ENCODE measurements at places on chromosomes 3 and 15. TPM values are rescaled to one million over a fixed set of nuclear protein-coding genes. Genes with fewer than 3 reads are reported as not detected.

CHRD gene
- not detected for total RNA-seq

FOXB1 gene
- 0.14 TPM for total RNA-seq

FAM81A gene
- total RNA-seq = 1.3 TPM

NANOGP8 gene
- total RNA-seq = not detected

SOX14 gene
- not detected for total RNA-seq

SEMA3G gene
- total RNA-seq = 0.19 TPM

CACNA2D3 gene
- total RNA-seq = not detected

TIMP4 gene
- total RNA-seq = not detected

RASGRF1 gene
- not detected for total RNA-seq

ACVR2B gene
- total RNA-seq = 4.3 TPM

FAM3D gene
- total RNA-seq = not detected

PARP9 gene
- total RNA-seq = 39.0 TPM

SAXO2 gene
- total RNA-seq = 0.76 TPM

TXNRD3 gene
- 3.8 TPM for total RNA-seq

MCF2L2 gene
- 2.2 TPM for total RNA-seq

GABRR3 gene
- total RNA-seq = not detected

PIGB gene
- 16.9 TPM for total RNA-seq

STAC gene
- not detected for total RNA-seq

BUB1B gene
- total RNA-seq = 70.6 TPM

NEK4 gene
- 29.7 TPM for total RNA-seq

GPR149 gene
- not detected for total RNA-seq

RTP3 gene
- total RNA-seq = not detected

DNASE1L3 gene
- not detected for total RNA-seq

TEX9 gene
- 1.6 TPM for total RNA-seq

DLL4 gene
- total RNA-seq = not detected

RPL14 gene
- 3,153 TPM for total RNA-seq

NAALADL2 gene
- total RNA-seq = not detected

MORC1 gene
- total RNA-seq = not detected

GREM1 gene
- not detected for total RNA-seq

CFAP100 gene
- total RNA-seq = not detected

KCNH8 gene
- not detected for total RNA-seq

CCR5 gene
- 0.21 TPM for total RNA-seq

ITIH1 gene
- total RNA-seq = not detected

RTF1 gene
- 30.3 TPM for total RNA-seq

DYNC1LI1 gene
- total RNA-seq = 34.7 TPM

P2RY13 gene
- not detected for total RNA-seq

SEMA3B gene
- 1.2 TPM for total RNA-seq

IQCF5 gene
- not detected for total RNA-seq

SATB1 gene
- 92.0 TPM for total RNA-seq

Data from activated naive CD8-positive, alpha-beta T cell treated with anti-CD3 and anti-CD28 coated beads for 36 hours (primary cell).